Keratinocyte (primary cell): ENCODE measurements at places on chromosomes 1 and 21. TPM values are rescaled to one million over a fixed set of nuclear protein-coding genes. Genes with fewer than 3 reads are reported as not detected.

DNA sequence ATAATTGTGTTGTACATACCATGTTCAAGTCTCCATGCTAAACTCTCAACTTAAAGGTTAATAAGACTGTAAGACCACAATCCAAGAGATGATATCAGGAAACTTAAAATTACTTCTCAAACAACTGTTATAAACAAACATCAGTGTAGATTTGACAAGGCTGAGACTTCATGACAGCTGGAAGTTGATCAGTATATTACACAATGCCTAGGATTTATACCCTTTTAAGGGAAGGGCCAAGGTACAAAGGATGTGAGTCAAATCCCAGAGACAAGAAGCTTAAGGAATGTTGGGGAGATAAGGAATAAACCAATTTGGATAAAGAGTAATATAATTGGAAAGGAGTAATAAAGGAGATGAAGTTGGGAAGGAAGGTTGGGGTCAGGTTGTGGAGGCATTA, 98.8 kb downstream of the LBR start:
- no peak overlapping the region for H3K27ac ChIP-seq
- peaks cover 7% of the 10 kb centered on the region for H3K4me1 ChIP-seq
- no peak for DNase-seq
- H3K36me3 ChIP-seq, result no peaks in the 10 kb centered on the region

- H3K36me3 ChIP-seq, result peaks cover 6% of the 10 kb centered on the region
- H3K4me3 ChIP-seq, result no peak overlapping the region
- H3K27ac ChIP-seq, result no peak overlapping the region
- no peaks in the 10 kb centered on the region for H3K27me3 ChIP-seq
These were observed 20.1 kb upstream of the DONSON start for GRCh38 chr21:33608559-33608958.

GRCh38 chr1:241773991-241774390, 74.0 kb upstream of the EXO1 start:
- no peak for DNase-seq
- H3K36me3 ChIP-seq, result no peaks in the 10 kb centered on the region
- no peak overlapping the region for H3K27ac ChIP-seq
- H3K27me3 ChIP-seq, result no peaks in the 10 kb centered on the region
- no peak overlapping the region for H3K4me3 ChIP-seq

DNA sequence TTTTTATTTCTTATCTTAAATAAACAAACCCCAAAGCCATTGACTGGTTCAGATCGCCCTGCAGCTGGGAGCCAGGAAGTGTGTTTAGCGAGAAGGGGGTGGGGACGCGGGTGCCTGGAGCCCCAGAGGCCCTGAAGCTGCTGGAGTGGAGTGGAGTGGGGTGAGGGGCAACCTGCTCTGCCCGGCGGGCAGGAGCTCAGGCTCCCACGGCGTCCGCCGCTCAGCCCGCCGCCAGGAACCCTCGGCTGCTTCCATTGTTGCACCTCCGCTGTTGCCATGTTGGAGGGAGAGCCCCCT, 673 bp downstream of the PIK3C2B start:
- DNase-seq, result no peak
- peak overlapping the region; percentile 86 for H3K4me3 ChIP-seq
- no peak overlapping the region for H3K27ac ChIP-seq
- no peaks in the 10 kb centered on the region for H3K27me3 ChIP-seq

DNA sequence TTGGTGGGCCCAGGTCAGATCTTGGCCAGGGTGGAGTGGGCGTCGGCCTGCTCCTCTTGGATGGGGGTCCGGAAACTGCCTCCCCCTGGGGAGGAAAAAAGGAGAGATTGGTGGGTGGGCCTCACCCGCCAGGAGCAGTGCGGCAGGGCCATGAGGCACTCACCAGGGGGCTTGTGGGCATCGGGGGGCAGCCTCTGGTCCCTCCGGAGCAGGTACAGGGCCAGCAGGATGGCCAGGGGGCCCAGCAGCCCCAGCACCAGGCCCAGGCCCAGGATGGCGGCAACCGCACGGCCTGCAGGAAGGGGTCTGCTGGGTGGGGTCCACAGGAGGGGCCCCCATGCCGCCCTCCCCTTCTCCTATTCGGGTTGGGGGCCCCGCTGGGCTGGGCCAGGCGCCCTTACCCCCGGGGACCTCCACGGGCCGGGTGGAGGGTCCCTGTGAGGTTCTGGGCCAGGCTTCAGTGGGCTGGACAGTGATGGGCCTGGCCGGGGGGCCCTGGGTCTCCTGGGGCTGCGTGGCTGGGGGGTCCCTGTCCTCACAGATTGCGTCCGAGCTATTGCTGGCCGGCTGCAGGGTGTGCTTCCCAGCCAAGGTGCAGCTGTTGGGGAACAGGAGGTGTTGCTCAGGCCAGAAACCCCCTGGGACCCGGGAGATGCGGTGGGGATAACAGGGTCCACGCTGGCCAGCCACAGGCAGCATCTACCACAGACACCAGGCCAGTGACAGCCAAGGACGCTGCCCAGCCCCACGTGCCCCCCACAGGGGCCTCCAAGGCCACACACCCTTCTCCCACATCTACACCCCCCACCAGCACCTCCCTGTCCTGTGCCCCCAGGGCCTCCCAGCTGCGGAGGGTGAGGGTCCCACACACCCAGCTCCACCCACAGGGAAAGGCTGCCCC, 2.2 kb downstream of the TNFRSF4 start:
- DNase-seq, result no peak
- H3K36me3 ChIP-seq, result peaks cover 5% of the 10 kb centered on the region
- peaks cover under 1% of the 10 kb centered on the region for H3K4me1 ChIP-seq
- peaks cover 8% of the 10 kb centered on the region for H3K27me3 ChIP-seq
- no peak overlapping the region for H3K4me3 ChIP-seq
- no peak overlapping the region for H3K27ac ChIP-seq

DNA sequence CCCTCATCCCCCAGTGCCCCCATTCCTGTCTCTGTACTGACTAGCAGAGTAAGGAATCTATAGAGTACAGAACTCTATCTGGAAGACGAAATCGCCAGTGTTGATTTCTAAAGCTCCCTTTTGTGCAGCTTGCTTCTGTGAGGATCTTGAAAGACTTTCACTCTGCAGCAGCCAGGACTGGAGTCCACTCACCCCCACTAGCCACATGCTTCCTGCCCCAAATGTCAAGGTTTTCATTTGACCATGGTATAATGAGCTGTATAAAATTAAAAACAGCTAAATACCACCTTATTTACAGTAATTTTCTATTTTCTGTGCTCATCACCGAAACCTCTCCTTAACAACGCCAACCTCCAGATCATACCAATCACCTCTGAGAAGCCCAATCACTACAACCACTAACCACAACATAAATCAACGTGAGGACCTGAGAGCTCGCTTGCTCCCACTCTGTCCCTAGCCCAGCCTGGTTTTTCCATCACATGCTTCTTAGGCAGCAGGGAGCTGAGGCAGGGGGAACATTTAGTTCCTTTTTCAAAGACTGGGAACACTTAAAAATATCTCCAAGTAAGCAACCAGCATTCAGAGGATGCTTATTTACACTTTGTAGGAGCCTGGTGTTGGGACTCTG, 56.1 kb upstream of the IRF2BP2 start:
- no peak overlapping the region for H3K27ac ChIP-seq
- DNase-seq, result no peak
- H3K4me3 ChIP-seq, result no peak overlapping the region
- H3K4me1 ChIP-seq, result peaks cover 8% of the 10 kb centered on the region
- no peaks in the 10 kb centered on the region for H3K36me3 ChIP-seq

DNA sequence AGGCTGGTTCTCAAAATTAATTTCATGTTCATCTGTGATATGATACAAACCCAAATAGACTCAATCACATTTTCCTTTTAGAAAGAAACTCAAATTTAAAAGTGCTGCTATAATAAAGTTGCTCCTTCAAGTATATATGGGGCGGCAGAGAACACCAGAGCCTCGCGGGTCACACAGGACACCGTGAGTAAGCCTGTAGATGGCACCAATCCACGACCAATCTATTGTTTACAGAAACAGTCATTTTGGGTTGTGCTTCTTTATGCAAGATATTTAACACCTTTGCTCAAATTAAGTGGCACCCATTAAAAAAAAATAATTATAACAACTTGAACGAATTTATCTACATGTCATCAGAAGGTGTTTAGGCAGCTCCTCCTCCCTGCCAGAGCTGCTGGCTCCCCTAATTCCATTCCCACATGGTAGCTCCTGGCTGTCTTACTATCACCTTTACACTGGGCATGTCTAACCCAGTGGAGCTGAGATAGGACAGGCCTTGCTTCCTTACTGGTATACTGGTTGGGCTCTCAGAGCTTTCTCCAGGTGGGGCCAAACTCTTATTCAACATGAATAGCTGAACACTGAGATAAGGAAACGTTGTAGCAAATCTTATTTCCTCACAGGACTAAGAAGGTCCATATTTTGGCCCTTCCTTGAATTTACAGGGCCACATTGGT, 287.0 kb downstream of the SDCCAG8 start:
- no peaks in the 10 kb centered on the region for H3K36me3 ChIP-seq
- no peaks in the 10 kb centered on the region for H3K4me1 ChIP-seq
- no peak for DNase-seq
- no peak overlapping the region for H3K27ac ChIP-seq
- H3K4me3 ChIP-seq, result no peak overlapping the region

DNA sequence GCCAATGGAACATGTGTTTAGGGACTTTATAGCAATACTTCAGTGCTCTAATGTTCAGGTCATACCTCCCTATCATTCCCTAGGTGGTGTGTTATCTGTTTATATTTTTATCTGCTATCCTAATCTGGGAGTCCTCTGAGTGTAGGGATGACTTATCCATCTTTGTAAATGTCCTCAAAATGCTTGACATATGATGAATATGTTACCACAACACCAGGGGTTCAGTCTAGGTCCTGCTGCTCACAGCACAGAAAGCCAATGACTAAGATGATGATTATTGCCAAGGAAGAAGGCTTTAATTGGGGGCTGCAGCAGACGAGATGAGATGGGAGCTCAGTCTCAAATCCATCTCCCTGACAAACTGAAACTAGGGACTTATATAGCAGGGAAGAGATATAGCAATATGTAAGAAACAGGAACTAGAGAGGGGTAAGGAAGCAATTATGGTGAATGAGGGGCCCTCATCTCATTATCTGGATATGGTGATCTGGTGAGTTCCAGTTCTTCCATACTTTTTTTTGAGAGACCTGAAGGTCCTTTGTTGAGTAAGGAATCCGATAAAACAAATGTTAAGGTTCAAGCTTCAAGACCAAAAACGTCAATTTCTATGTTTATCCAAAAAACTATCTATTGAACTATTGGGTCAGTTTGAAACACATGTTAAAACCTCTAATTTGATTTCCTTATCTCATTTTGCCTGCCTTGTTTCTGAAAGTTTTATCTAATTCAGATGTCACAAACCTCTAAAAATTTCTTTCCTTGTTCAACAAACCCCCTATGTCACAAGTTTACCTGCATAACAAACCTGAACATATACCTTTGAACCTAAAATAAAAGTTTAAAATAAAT, 256.7 kb upstream of the CACYBP start:
- no peak for DNase-seq
- H3K4me3 ChIP-seq, result no peak overlapping the region
- H3K27ac ChIP-seq, result no peak overlapping the region
- no peaks in the 10 kb centered on the region for H3K4me1 ChIP-seq
- H3K36me3 ChIP-seq, result no peaks in the 10 kb centered on the region
- H3K27me3 ChIP-seq, result no peaks in the 10 kb centered on the region

GRCh38 chr1:203239526-203240305, 10.2 kb upstream of the CHIT1 start:
- no peak for DNase-seq
- H3K27ac ChIP-seq, result no peak overlapping the region
- H3K4me1 ChIP-seq, result no peaks in the 10 kb centered on the region
- H3K36me3 ChIP-seq, result no peaks in the 10 kb centered on the region
- H3K27me3 ChIP-seq, result no peaks in the 10 kb centered on the region

DNA sequence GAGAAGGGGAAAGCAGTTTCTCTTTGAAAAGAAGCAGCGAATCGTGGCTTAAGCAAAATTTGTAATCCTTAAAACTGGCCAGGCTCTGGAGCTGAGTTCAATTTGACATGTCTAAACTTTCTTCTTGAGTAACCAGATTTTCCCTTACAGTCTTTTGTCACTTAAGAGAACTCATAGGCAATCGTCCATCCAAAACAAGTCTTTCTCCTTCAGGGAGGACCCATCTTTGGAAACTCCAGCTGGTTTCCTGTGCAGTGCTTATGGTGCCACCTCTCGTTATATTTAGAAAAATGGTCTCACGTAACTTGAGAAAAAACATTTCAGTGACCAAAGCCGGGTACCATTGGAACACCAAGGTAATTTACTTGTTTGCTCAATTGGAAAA, 1.8 kb upstream of the PTTG1IP start:
- peak overlapping the region; percentile 55 for H3K27ac ChIP-seq
- H3K27me3 ChIP-seq, result no peaks in the 10 kb centered on the region
- peaks cover 41% of the 10 kb centered on the region for H3K4me1 ChIP-seq
- no peak overlapping the region for H3K4me3 ChIP-seq
- no peak for DNase-seq

- no peak overlapping the region for H3K4me3 ChIP-seq
- H3K27me3 ChIP-seq, result peaks cover 11% of the 10 kb centered on the region
- peaks cover 9% of the 10 kb centered on the region for H3K4me1 ChIP-seq
- no peak for DNase-seq
These were observed 53.1 kb downstream of the FOXO6 start for GRCh38 chr1:41414296-41414695.

DNA sequence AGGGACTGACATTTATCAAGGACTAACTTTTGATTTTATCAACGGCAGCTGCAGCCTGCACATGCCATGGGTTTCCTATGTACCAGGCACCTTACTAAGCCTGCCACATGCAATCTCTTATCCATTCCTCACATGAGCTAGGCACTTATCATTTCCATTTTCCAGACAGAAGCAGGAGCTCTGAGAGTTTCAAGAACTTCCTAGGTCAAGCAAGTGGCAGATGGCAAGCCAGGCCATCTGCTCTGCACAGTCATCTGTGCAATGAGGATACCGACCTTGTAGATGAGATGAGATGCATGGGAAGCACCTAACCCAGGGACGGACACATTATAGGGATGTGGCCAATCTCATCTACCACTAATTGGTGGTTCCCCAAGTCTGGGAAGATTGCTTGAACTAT, 339.4 kb upstream of the USP24 start:
- H3K4me1 ChIP-seq, result no peaks in the 10 kb centered on the region
- H3K36me3 ChIP-seq, result no peaks in the 10 kb centered on the region
- no peaks in the 10 kb centered on the region for H3K27me3 ChIP-seq
- no peak for DNase-seq
- H3K27ac ChIP-seq, result no peak overlapping the region

DNA sequence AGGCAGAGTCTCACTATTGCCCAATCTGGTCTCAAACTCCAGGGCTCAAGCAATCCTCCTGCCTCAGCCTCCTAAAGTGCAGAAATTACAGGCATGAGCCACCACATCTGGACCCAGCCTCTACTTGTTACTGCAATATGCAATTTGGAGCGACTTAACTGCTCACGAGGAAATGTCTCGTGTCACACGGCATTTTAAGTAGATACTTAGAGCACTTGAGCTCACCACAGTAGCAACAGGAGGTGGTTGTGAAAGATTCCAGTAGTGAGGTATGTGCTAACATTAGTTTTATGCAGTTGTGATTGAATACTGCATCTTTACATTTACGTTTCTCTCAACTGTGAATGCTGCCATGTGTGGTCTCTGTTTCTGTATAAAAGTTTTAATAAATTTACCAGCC, 5.8 kb upstream of the NDUFV3 start:
- no peak for DNase-seq
- H3K27me3 ChIP-seq, result no peaks in the 10 kb centered on the region
- no peaks in the 10 kb centered on the region for H3K36me3 ChIP-seq
- H3K4me3 ChIP-seq, result no peak overlapping the region

Gene LCE3E
- polyA plus RNA-seq, result 0.48 to 2.8 TPM (median 2.2 TPM) in 3 replicates

Gene COL24A1
- 0.01 TPM in 1 of 3 replicates, not detected in the others for polyA plus RNA-seq

Gene HTR6
- not detected in 3 replicates for polyA plus RNA-seq

Gene VCAM1
- not detected in 3 replicates for polyA plus RNA-seq

Gene CCDC190
- polyA plus RNA-seq, result 0.07 to 0.09 TPM in 2 of 3 replicates, not detected in the other

Gene RCSD1
- polyA plus RNA-seq, result 0.03 to 0.04 TPM (median 0.03 TPM) in 3 replicates
